Osteocyte (in vitro differentiated cells): ENCODE measurements at places on chromosomes 6 and 20. TPM values are rescaled to one million over a fixed set of nuclear protein-coding genes. Genes with fewer than 3 reads are reported as not detected.

DNA sequence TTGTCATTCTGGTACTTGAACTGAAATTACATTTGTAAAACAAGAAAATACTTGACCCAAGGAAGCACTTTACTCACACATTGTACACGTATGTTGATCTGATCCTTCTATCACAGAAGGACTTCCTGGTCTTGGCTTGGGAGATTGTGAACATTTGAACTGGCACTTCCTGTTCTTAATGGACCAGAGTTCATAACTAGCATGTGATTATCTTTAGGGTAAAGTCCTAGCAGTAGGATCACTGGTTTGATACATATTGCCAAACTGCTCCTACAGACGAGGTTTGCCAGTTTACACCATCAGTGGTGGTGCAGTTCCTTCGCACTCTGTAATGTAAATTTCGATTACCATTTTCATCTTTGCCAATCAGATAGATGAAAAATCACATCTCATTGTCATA lies 12.7 kb downstream of the HECA start:
- DNase-seq = no peak
- peaks cover 3% of the 10 kb centered on the region for H3K36me3 ChIP-seq
- H3K4me3 ChIP-seq = no peak overlapping the region
- no peaks in the 10 kb centered on the region for H3K27me3 ChIP-seq
- no peak overlapping the region for H3K27ac ChIP-seq

GRCh38 chr6:78436335-78436734 lies 431.0 kb upstream of the IRAK1BP1 start:
- no peak overlapping the region for H3K4me3 ChIP-seq
- H3K4me1 ChIP-seq = no peaks in the 10 kb centered on the region
- H3K27ac ChIP-seq = no peak overlapping the region
- no peak for DNase-seq
- no peaks in the 10 kb centered on the region for H3K27me3 ChIP-seq

Gene FAM110A
- 2.6 and 2.7 TPM in 2 replicates for total RNA-seq

Gene PLEKHG1
- 3.3 and 4.3 TPM in 2 replicates for total RNA-seq

Gene PDE10A
- 7.3 and 9.8 TPM in 2 replicates for total RNA-seq

DNA sequence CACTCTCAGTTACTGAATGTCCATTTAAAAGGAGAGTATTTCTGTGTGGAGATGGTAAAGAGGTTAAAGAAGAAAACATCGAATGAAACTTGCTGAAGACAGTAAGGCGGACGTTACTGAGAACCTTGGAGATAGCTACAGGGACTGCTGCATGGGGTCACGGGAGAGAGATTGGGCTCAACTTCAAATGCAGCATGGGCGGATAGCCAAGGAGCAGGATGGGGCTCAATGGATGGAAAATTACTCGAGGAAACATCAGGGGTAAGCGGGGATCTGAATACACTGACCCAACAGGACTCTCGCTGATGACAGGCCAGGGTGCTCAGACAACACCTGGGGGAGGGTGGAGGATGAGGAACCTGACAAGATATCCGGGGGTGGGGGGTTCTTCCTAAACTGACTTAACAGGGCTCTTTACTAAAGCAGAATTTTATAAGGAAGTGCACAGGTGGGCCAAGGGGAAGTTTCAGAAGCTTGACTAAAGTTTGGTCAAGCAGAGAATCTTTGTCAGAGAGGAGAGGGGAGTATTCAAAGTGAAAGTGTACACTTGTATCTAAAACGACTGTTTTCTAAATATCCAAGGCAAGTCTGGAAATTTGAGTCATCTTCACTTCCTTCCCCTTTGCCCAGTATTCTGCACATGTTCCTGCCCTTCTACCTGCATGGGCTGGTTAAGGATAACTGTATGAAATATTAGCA lies 22.8 kb downstream of the ECT2L start:
- H3K4me3 ChIP-seq = no peak overlapping the region
- no peak for DNase-seq
- H3K27me3 ChIP-seq = peaks cover under 1% of the 10 kb centered on the region
- no peak overlapping the region for H3K27ac ChIP-seq
- peaks cover 23% of the 10 kb centered on the region for H3K4me1 ChIP-seq

DNA sequence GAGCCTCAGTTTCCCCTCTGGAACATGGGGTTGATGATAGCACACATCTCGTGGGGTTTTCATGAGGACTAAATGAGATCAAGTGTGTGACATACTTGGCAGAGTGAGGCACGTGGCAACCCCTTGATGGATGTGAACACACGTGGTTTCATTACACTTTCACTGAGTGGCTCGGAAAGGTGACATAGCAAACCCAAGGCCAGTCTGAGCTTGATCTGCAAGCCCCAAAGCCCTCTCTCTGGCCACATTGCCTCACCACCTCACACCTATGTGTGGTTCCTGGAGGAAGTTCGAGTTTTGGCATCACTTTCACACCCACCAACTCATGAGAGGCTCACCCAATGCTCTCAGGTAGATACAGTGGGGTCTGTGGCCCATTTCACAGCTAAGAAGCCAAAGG lies 60.0 kb downstream of the CPNE5 start:
- H3K4me1 ChIP-seq = peaks cover 12% of the 10 kb centered on the region
- H3K36me3 ChIP-seq = no peaks in the 10 kb centered on the region
- H3K27me3 ChIP-seq = peaks cover 36% of the 10 kb centered on the region
- H3K4me3 ChIP-seq = no peak overlapping the region
- no peak overlapping the region for H3K27ac ChIP-seq
